ENCODE measurements at places on chromosomes 4 and X.

DNA sequence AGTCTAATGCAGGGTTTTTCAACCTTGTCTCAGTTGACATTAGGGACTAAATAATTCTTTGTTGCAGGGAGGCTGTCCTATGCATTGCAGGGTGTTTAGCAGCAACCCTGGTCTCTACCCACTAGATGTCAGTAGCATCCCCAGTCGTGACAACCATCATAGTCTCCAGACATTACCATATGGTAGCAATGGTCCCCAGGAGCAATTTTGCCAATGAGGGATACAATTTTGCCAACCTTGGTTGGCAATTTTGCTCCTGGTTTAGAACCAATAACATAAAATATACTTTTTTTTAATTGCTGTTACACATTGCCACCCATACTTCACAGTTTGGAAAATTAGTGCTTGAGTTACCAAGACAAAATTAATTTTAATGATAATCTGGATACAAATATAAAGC lies 6.0 kb downstream of the EREG start:
- DNase-seq: no peak

DNA sequence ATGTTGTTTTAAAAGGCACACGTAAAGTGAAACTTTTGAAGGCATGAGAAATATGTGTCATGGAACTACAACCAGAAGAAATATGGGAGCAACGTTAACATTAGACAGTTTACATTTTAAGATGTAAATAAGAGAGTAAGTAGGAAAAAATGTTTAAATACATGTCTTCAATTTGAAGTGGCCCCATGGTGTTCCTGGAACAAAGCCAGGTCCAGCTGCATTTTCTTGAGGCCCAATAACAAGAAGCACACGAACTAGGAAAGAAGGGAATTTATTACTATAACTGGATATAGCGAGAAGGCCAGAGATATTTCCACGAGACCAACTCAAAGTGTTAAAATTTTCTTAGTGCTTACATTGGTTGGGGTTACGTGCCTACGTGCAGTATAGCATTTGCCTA lies 458.1 kb downstream of the KCTD8 start:
- DNase-seq: no peak

- no peak for DNase-seq
Observed at GRCh38 chrX:15723887-15724517, 14.1 kb upstream of the CA5B start.

- no peak for DNase-seq
Observed at GRCh38 chr4:88696630-88697029, 999 bp downstream of the NAP1L5 start.

DNA sequence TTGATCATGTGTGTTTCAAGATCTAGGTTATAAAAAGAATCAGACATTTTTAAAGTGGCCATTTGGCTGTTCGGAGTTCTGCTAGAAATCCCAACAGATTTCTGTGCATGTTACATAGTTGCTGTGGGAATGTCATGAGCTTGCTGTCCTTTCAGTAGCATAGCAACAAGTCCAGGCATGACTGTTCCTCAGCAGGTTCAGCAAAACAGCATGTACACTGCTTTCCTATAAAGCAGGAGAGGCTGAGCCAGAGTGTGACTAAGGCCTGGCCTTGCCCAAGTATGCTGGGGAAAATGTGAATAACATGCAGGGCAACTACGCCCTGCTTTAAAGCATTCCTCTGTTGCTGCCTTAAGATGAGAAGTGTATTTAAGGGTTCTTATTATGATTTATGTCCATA lies 217.1 kb upstream of the SMIM31 start:
- no peak for DNase-seq

GRCh38 chr4:105843941-105844340 lies 51.3 kb upstream of the NPNT start:
- no peak for DNase-seq

GRCh38 chr4:6847178-6847577 lies 62.4 kb upstream of the TBC1D14 start:
- DNase-seq: no peak

- DNase-seq: no peak
Observed at GRCh38 chr4:21385706-21386105, 562.9 kb downstream of the KCNIP4 start.

- no peak for DNase-seq
Observed at GRCh38 chr4:174749091-174749490, 80.0 kb downstream of the GLRA3 start.

DNA sequence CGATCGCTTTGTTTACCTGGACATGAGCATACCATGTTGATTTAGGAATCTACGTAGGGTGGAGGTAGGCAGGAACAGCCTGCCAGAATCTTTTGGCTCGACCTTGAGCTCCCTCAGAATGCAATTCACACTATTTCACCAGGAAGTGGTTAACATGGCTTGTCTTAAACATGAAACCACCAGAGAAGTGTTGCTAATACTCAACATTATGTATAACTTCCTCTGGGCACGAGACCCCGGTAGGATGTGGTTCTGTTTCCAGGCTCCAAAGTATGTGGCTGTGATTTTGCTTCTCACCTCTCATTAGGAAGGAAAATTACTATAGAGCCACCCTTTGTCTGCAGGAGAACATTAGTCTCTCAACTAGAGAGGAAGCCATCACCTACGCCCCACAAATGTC lies 59.0 kb upstream of the VCX3B start:
- DNase-seq: no peak

- no peak for DNase-seq
Observed at GRCh38 chrX:117538178-117539089, 578.2 kb downstream of the KLHL13 start.

- no peak for DNase-seq
Observed at GRCh38 chr4:151581570-151581969, 172.6 kb downstream of the FHIP1A start.

DNA sequence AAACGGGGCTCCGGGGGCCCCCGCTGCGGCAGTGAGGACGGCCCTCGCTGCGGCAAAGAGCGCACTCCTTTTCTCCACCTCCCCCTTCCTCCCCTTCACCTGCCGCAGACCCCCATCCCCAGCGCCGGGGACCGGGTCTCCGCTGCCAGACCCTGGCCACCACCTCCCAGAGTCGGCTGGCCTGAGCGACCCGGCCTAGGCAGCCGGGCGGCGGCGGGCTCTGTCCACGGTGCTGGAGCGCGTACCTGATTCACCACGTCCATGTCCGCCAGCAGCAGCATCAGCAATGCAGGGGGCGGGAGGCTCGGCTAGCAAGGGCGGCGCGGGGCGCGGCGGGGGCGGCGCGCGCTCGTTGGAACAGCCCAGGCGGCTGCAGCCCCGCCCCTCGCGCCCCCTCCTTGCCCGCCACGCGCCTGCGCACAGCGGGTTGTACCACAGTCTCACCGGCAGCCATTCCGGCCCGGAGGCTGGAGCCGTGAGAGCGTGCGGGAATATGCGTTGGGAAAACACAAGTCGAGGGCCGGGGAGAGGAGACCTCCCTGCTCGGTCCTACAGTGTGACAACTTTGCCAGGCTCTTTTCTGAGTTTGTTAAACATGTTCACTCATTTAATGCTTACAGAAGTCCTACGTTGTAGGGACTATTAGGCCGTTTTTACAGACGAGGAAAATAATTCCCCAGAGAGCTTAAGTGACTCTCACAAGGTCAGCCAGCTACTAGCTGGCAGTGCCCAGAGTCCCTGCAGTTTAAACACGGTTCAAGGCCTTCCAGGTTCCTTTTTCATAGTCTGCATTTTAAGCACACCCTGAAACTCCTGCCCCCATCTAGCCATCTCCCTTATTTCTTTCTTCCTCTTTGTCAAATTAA lies at the start of gene SYP:
SYP (minus strand) TSS at position 288 of the 866 bp plus-strand sequence; CDS start at position 281, 7 bp downstream.
- DNase-seq: peak; percentile 76

- no peak for DNase-seq
Observed at GRCh38 chr4:71609167-71609566, 174.7 kb downstream of the GC start.

DNA sequence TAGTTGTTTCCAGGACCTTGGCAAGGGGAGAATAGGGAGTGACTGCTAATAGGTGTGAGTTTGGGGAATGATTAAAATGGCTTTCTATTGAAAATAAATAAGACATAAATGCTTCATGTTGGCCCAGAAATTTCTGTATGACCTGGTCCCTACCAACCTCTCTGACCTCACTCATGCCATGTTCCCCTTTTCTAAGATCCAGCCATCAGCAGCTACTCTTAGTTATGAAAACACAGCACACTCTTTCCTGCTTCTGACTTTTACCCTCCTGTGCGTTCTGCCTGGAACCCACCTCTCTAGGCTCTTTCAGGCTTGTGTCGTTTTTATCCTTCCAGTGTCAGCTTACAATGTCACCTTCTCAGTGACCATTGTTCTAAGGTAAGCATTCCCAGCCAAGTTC lies 14.8 kb upstream of the CXCL5 start:
- no peak for DNase-seq

DNA sequence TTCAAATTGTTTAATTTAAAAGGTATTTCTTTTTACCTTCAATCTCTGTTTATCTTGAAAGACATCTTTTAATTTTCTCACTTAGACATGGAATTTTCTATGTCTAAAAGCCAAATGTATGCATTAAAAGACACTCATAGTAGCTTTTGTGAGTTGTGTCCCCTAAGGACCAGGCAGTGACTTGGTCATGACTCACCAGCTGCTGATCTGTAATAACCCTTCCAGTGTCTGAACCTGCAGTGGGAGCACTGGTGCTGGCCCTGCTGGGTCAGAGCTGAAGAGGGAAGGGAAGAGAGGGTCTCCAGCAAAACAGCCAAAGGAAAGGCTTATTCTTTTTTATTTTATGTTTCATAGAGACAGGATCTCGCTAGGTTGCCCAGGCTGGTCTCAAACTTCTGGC lies 31.1 kb upstream of the SH3D19 start:
- no peak for DNase-seq

DNA sequence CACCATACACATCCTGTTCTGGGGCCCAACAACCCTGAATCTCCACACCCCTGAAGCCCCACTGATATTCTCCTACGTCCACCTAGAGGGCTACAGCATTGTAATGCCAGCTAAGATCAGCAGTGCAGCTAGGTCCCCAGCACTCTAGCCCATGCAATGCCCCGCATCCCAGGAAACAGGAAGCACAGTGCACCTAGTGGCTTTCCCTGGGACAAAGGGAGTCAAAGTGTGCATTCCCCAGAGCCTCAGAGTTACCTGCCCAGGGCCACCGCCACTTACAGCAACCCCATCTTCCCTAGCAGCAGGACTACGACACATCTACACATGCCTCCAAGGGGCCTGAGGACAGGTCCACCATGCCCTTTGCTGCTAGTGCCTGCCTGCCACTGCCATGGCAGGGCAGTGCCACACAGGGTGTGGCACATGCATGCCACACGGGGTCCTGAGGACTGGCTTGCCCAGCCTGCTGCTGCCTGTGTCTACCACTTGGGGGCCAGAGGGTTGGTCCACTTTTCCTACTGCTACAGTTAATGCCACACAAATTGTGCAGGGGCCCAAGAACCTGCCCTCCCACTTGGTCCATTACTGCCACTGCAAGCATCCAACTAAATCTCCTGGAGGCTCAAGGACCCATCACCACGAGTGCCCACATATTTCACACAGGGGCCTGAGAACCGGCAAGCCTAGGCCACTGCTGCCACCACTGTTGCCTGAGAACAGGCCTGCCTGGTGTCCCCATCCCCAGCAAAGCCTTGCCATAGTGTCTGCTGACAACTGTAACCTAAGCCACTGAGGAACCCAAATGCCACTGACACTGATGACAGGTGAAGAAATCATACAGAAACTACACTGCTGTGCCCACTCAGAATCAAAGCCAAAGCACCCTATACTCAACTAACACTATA lies 23.7 kb downstream of the TLR6 start:
- DNase-seq: no peak

- DNase-seq: no peak
Observed at GRCh38 chr4:77600521-77601451, 4.8 kb upstream of the CXCL13 start.

DNA sequence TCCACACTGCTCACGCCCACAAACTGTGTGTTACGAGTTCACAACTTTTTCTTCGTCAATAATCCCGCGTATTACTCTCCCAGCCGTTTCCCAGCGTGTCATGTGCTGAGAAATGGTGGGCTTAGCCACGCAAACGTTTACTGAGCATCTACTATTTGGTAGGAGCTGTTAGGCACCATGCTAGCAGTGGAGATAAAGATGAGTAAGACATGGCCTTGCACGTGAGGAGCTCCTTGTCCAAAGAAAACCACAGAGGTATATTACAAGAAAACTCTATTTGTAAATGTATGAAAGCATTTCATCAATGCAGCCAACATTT lies 821 bp upstream of the TMEM128 start:
- no peak for DNase-seq

GRCh38 chr4:61511716-61512488 lies 311.8 kb downstream of the ADGRL3 start:
- no peak for DNase-seq

DNA sequence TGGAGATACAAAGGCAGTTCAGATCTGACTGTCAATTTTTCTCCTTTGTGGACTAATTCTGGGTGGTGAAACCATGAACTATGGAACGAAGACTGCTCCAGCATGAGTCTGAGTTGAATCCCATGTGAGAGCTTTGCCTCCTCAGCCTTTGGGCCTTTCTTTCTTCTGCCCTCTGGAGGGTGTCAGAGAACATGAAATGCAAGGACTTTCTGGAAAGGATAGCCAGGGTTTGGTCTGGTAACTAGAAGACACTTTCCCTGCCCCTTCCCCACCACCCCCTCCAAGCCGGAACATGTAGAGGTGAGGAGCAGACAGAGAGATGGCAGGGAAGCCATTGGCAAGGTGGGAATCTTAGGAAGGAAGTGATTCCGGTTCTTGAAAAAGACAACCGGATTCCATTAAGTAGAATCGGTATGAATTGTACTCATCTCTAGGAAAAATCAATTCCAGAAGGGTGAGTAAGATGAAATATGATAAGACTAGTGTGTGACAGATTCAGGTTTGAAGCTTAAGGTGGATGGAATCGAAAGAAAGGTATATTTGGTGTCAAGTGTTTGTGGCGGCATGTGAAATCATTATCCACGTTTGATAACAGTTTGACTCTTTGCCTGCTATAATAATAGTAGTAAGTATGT lies 19.0 kb downstream of the FHL1 start:
- DNase-seq: no peak

DNA sequence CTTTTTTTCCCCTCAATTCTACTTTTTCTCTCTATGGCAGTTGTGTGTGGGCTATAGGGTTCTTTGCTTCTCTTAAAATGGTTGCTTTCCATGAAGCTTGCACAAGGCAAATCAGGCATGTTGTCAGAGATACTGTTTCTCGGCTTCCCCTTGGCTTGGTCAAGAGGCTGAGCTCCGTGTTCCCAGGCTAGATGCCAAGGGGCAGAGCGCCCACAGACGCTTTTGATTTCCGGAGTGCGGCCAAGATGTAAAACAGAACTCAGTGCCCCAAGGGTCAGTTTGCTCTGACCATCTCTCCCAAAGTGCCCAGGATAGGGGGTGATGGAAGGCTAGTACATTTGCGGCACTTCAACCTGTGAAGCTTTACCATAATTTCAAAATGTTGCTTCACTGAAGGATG lies 64.2 kb upstream of the DIPK2B start:
- no peak for DNase-seq

- DNase-seq: no peak
Observed at GRCh38 chr4:113406723-113407016, 354.9 kb downstream of the CAMK2D start.

Data from stimulated activated CD4-positive, alpha-beta T cell treated with anti-CD3 and anti-CD28 coated beads, Interleukin-1b, Interleukin-23, amount 100 ng/mL, for 1 hour (primary cell).